ENCODE measurements at places on chromosomes 3 and 15.
A peak's percentile ranks its signal among the peaks of the same experiment; 100 is the strongest.

- no peak for DNase-seq
These were observed 17.6 kb downstream of the EFCC1 start for GRCh38 chr3:129018751-129019150.

- DNase-seq, result no peak
These were observed 44.6 kb downstream of the HES1 start for GRCh38 chr3:194180570-194180969.

GRCh38 chr15:81924729-81925128, 121.1 kb downstream of the MEX3B start:
- no peak for DNase-seq

DNA sequence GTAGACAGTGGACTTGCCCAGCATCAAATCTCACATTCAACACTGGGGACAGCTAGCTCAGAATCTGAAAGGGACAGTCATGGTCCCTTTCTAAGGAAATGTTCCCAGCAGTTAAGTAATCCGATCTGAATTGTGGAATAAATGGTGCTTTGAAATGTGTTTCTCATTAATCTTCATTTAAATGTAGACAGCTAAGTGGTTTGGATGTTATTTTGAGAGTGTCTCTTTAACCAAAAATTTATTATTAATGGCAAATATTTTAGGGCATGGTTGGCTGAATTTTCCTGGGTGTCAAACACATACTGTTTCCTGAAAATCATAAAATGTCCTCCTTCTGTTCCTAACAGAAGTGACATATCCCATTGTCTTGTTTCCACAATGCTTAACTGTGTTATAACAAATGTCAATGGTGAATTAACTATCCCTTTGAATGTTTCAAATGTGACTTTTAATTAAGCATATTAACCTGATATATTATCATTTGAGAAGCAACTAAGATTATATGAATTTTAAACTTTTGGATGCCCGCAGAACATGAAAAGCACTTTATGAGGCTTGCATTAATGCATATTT, 210.8 kb downstream of the CHST2 start:
- no peak for DNase-seq

- DNase-seq, result no peak
These were observed 612.6 kb upstream of the NECTIN3 start for GRCh38 chr3:110459021-110459420.

GRCh38 chr3:42849017-42849416, 26.7 kb downstream of the CYP8B1 start:
- DNase-seq, result no peak

DNA sequence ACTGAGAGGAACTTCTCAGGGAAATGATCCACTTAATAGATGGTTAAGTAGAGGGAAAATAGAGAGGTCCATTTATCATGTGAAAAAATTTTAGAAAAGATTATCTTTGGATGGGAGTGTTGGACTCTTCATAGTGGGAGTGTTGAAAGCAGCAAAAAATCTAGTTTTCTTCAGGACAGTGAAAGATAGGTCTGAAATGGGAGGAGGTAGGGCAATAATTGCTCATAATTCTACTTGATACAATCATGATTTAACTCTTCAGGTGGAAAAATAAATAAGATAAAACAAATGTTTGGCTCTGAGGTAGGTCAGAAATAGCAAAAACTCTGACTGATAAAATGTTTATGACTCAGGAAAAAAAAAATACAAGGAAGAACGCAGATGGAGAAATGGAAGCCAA, 144.1 kb upstream of the DPH6 start:
- DNase-seq, result no peak

GRCh38 chr15:60392986-60393790, 4.6 kb downstream of the ANXA2 start:
- no peak for DNase-seq

DNA sequence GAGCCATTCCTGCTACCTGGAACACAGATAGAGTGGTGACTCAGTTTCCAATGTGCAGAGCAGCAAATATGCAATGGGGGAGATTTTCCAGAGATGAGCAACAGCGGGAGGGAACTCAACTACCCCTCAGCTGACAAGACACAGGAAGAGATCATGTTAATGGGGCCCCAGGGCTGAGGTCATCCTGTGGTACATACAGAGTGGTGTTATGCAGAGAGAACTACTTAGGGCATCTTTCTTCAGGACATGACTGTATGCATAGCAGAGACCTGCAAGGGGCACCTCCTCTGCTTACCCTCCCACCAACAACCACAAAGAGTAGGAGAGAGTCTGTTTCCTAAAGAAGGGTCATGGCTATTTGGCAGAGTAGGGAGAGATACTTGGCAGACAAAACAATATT, 6.8 kb upstream of the TBC1D5 start:
- DNase-seq, result no peak

DNA sequence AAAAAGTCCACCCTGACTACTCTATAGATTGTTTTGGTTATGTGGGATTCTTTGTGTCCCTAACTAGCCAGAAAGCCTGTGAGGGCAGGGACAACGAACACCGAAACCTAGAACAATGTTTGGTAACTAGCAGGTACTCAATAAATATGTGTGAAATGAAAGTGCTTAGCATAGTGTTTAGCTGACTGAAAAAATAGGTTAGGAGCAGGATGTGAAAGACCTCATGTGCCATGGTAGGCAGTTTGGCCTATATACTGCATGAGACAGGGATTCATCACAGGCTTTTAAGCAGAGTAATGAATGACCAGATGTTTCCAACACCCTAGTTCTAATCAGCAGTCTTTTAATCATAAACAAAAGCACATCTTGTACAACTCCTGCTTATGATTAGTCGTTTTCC, 64.2 kb downstream of the MYO5A start:
- DNase-seq, result no peak

DNA sequence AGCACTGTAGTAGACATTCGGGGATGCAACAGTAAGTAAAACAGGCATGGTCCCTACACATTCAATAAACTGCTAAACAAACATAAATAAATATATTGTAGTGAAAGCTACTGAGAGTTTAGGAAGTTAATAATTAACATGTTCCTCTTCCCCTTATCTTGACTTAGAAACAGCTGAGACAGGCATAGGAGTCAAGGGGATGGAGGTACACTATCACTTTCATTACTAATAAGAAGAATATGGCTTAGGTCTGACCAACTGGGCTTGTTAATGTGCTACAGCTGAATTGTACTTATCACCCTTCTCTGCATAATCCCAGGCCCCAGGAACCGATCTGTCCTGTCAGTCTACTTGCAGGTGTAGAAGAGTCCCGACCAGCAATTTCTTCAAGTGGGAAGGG, 116.3 kb upstream of the DAZL start:
- no peak for DNase-seq

DNA sequence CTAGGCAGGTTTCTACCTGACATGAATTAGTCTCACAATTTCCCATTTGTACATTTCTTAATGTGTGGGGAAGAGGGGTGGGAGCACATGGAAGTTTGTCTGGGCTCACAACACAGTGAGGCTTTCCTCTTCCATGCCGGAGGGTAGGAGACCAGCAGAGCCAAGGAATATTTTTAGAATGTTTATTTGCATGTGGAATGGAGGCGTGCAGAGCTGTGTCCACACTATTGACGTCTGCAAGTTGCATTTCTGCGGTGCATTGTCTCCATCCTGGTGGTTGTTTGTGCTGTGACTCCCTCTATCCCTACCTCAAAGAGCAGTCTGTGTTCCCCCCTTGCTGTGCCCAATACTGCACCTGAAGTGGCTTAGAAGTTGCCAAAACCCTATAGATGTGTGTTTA, 103.1 kb upstream of the LRTM1 start:
- no peak for DNase-seq

DNA sequence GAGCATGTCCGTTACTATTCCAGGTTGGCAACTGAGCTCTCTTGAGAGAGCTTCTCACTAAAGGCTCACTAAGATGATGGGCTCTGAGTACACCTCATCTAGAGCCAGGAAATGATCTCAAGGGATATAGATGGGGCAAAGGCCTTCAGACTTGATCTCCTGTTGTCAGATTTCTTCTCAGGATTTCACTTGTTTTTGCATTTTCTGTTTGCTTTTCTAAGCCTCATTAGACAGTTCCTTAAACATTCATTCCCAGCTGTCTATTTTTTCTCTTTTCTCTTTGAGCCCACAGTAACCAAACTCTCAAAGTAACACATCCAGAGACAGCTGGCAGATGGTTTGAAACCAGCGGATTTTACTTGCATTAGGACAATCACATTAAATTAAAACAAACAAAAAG, 28.4 kb upstream of the ARL8B start:
- DNase-seq, result no peak

- no peak for DNase-seq
These were observed 248.4 kb downstream of the ISL2 start for GRCh38 chr15:76584868-76585575.

GRCh38 chr3:57350271-57350670, 57.8 kb upstream of the ASB14 start:
- no peak for DNase-seq

- DNase-seq, result no peak
These were observed 80.8 kb downstream of the SMAD3 start for GRCh38 chr15:67146234-67146633.

DNA sequence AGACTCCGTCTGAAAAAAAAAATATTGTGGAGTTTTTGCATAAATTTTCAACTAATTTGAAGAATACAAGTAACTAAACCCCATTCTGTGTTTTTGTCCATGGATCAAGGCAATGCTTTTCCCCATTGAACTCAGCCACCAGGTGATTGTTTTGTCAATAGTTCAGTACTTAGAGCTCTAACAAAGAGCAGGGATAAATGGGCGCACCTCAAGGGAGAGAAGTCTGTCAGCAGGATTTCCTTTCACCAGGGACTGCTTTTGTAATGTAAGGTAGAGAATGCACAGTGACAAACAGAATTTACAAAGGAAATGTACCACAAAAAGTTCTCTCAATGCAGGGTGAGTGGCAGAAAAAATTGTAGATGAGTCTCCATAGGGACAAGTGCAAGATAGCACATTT, 10.8 kb upstream of the ATP13A5 start:
- no peak for DNase-seq

GRCh38 chr15:68683551-68683950, 104.8 kb downstream of the CORO2B start:
- DNase-seq, result no peak

DNA sequence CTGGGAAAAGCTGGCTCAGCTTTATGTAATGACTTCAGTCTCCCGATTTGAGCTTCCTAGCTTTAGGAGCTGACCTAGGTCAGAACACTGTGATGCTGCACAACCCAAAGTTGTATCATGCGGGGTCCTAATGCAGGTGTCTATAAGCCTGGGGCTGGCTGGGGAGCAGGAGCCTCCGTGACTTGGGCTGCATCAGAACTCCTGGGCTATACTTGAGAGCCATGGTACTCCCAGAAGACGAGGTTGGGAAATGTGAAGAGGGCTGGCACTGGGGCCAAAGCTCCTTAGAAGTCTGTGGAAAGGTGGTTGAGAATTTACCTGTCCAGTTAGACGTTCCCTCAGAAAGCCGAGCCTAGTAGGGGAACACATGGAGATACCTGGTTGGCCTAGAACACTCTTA, 57.0 kb downstream of the BSN start:
- no peak for DNase-seq

- DNase-seq, result no peak
These were observed 49.7 kb downstream of the SLC6A6 start for GRCh38 chr3:14451844-14452739.

GRCh38 chr3:163916596-163917560, 1161.4 kb downstream of the SI start:
- no peak for DNase-seq

- DNase-seq, result no peak
These were observed 98.8 kb downstream of the FNDC3B start for GRCh38 chr3:172138193-172138537.

- no peak for DNase-seq
These were observed 6.3 kb downstream of the NR2F2 start for GRCh38 chr15:96336596-96337364.

GRCh38 chr3:184471439-184471838, 90.1 kb upstream of the EPHB3 start:
- no peak for DNase-seq

- DNase-seq, result no peak
These were observed 12.9 kb downstream of the POMGNT2 start for GRCh38 chr3:43093006-43093405.

GRCh38 chr3:52346623-52347530, 30.8 kb downstream of the DNAH1 start:
- DNase-seq, result no peak

- DNase-seq, result peak; percentile 20
These were observed 252.5 kb upstream of the TGFBR2 start for GRCh38 chr3:30353711-30354467.

DNA sequence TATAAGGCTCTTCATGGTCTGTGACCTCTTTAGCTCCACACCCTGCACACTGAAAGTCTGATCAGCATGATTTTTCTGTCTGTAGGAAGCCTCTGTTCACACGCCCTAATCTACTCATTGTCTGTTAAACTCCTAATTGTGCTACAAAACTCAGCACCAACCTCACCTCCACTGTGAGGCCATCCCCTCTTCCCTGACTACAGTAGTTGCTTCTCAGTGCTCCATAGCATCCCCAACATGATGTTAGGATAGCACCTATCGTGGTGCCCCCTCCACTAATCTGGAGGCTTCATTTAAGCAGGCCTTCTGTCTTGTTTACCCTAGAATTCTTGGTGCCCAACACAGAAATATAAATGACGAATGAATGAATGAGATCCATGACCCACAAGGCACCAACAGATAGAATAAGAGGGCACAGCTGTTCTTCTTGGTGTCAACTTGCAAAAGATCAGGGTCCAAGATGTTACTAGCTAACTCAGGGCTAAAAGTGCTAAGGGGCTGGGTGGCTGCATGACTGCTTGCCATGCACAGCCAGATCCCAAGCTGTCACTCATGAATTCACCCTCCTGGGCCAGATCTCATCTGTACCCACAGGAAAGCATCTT, 55.2 kb upstream of the HEG1 start:
- DNase-seq, result no peak

DNA sequence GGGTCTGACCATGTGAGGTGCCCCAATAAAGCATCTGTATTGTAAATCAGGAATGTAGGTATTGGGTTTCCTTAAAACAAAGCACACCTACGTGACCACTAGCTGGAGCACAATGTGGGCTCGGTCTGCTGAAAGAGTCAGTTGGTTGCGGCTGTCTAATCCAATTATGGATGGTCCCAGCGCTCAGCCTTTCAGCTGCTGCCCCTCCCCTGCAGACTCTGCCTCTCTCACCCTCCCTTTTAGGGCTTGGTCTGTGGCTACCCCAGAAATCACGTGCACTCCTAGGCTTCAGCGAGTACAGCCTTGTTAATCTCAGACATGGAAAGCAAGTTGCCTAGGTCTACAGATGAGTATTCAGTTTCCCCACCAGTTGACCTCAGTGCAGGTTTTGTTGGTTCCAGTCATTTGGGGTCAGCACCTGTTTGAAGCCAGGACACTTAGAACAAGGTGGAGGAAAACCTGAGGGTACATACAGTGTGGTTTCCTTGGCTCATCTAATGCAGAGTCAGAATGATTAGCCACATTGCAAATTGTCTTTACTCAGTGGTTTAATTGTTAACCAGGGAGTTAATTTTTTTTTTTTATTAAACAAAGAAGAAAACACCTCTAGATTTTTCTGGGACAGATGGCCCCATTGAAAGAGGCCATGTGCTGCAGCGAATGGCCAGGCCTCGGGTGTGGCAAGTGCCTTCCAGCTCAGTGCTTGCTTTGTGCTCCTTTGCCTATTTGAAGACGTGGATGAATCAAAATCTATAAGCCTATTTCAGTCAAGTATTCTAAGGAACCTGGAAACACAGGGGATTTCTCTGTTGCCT, 137.7 kb downstream of the IGF1R start:
- DNase-seq, result no peak

GRCh38 chr15:64746356-64746755, 29.0 kb downstream of the RBPMS2 start:
- no peak for DNase-seq

All from T-helper 9 cell (primary cell).